Urinary bladder (tissue), 4 donors: ENCODE measurements at places on chromosomes 1 and 21. TPM values are rescaled to one million over a fixed set of nuclear protein-coding genes. Genes with fewer than 3 reads are reported as not detected.
A peak's percentile ranks its signal among the peaks of the same experiment; 100 is the strongest.

Gene WNT9A
- 2.7 TPM for total RNA-seq

Gene FCRL1
- total RNA-seq = 0.63 TPM

Gene ZNF695
- total RNA-seq = 2.7 TPM

Gene ATP5IF1
- 44.6 TPM for total RNA-seq

Gene KLF17
- 0.95 TPM for total RNA-seq

Gene ARHGAP30
- 2.9 TPM for total RNA-seq

Gene PGLYRP3
- total RNA-seq = not detected

Gene CR1
- total RNA-seq = 6.7 TPM

DNA sequence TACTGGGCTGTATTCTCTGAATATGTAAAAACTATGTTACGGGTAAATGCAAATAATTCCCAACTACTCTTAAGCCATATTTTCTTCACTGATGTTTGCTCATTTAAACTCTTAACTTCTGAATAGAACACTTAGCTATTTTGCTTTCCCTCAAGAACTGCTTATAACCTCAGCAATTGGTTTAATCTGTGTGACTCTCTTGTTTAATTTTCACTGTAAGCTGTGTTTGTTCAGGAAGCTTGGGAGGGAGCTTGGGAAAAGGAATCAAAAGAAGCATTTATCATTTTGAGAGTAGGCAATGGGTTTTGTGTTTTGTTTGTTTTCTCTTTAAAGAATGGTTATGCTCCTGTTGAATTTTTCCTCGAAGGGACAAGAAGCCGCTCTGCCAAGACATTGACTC lies 24.4 kb downstream of the GNPAT start:
- no peak for DNase-seq

GRCh38 chr1:236282719-236283118 lies 961 bp upstream of the ERO1B start:
- no peak for DNase-seq

GRCh38 chr1:10451287-10451686 lies 1.5 kb downstream of the CORT start:
- no peak for DNase-seq

- DNase-seq = no peak
These were observed 75.2 kb downstream of the BEND5 start for GRCh38 chr1:48701445-48701844.

DNA sequence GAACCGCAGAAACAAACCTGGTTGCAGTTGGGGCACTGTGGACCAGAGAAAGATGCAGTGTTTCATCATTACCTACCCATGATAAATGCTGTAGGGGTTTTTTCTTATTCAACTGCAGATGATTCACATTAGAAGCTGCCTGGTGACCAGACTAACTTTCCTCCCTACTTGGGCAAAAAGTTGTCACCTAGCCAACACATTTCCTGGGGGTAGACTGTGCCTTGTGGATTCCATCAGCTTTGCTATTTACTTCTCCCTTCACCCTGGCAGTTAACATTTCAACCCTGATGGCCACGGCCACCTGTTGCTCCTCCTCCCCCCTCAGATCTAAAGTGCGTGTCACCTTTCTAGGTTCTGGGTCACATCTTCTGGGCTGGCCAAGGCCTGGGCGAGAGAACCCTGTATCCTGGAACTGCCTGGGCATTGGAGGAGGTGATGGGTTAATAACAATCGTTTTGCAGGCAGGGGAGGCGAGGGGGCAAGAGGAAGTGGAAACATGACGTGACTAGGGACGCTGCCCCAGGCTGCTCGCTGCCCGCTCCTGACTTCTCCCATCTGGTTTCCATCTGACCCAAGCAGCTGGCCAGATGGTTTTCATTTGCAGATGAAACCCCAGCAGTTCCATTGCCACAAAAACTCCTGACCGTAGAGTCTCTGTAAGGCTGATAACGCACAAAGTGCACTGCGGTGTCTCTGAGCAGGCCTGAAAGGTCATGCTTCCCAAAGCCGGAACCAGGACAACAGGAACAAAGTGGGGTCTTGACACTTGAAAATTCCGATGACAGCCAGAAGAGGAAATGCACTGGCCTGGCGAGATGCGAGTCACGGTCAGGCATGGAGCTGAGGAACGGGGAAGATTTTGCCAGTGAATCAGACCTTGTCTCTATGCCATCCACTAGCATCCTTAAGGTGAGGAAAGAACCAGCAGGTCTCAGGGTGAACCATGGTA lies 36.6 kb downstream of the CAPZB start:
- DNase-seq = peak; percentile 53

DNA sequence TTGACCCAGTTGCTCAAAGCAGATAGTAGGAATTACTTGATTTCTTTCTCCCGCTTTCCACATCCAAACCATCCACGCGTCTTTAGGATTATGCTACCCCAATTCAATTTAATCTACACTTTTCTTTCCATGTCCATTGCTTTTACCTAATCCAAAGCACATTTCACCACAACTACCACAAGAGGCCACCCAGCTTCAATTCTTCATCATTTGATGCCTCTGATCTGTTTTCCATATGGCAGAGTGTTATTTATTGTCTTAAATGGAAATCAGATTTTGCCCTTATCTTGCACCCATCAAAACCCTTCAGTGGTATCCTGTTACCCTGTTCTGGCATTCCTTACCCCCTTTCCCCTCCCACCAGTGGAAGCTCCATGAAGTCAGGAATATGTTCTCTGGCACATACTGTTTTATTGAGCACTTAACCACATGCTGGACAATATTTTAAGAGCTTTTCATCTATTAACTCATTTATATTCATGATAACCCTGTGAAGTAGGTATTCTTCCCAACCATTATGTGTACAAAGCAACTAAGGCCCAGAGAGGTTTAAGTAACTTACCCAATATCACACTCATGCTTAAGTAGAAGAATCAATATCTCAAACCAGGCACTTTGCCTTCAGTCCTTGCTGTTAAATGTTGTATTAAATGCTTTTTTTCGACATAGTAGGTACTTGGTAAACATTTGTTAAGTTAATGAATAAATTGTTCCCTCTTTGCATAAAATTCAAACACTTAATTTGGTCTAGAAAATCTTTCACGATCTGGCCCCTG lies 34.6 kb downstream of the CLIC4 start:
- DNase-seq = no peak

- DNase-seq = no peak
These were observed 23.5 kb upstream of the EPB41 start for GRCh38 chr1:28890836-28891235.

- no peak for DNase-seq
These were observed 33.5 kb downstream of the UBE2G2 start for GRCh38 chr21:44767834-44768831.

DNA sequence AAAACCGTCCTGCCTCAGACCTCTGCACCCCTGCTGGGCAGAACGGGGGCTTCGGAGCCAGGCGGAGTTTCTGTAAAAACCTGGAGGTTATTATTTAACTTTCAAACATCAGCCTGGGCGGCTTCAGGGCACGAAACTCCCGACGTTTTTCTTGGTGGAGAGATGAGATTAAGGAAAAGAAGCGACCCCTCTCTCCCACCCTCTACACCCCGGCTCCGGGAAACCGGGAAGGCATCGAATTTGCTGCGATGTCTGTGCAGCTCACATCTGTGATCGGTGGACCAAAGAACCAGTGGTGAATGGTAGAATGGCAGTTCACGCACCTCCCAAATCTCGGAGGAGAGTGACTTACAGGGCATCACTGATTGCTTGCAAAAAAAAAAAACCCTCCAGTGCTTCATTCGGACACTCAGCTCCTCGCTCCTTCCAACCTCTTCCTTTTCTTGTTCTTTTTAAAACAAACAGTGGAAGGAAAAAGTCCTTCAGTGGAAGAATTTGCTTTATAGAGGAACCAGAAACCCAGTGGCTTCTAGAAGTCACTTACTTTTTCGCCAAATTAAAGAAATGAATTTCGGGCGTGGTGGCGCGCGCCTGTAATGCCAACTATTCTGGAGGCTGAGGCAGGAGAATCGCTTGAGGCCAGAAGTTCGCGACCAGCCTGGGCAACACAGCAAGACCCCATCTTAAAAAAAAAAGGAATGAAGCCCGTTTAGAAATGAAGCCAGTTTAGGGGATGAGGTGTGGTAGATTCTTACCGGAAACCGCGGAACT lies 884 bp downstream of the PHACTR4 start:
- DNase-seq = no peak

DNA sequence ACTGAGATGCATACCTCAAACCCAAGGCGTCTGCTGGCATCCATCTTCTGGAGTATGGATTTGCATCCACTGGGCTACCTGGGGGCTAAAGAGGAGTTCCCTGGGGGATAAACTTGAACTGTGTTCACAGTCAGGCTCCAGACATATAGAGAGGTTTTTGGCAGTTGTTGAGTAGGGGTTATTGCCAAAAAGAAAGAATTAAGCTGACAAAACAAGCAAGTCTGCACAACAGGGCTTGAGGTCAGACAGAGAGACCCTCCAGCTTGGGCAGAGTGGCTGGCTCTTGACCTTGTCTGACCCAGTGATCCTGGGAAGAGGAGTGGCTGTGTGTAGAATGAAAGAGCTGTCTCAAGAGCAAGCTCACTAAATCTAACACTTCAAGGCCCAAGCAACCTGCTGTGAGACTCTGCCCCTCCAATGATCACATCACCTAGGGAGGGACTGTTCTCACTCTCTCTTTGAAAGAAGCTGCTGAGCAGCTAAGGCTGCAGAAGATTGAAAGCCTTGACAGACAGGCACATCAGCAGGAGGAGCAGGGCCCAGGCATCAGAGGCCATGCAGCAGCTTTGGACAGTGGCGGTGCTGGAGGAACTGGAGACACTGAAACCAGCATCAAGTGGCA lies 61.5 kb downstream of the SYT2 start:
- no peak for DNase-seq

DNA sequence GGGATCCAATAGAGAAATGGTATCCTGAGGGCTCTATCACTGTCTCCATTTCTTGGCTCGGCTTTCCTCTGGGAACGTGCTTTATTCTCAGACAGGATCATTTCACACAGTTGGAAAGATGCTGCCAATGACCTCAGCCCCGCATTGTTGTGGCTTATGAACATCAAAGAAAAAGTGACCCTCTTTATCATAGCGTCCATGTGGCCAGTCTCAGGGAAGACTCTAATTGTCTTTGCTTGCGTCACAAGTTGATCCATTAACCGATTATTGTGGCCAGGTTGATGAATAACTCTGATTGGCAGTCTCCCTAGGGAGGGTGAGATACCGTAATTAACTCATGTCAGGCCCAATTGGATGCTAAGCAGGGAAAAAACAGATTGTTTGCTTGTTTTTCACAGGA lies 10.4 kb upstream of the TMEM9 start:
- DNase-seq = no peak

DNA sequence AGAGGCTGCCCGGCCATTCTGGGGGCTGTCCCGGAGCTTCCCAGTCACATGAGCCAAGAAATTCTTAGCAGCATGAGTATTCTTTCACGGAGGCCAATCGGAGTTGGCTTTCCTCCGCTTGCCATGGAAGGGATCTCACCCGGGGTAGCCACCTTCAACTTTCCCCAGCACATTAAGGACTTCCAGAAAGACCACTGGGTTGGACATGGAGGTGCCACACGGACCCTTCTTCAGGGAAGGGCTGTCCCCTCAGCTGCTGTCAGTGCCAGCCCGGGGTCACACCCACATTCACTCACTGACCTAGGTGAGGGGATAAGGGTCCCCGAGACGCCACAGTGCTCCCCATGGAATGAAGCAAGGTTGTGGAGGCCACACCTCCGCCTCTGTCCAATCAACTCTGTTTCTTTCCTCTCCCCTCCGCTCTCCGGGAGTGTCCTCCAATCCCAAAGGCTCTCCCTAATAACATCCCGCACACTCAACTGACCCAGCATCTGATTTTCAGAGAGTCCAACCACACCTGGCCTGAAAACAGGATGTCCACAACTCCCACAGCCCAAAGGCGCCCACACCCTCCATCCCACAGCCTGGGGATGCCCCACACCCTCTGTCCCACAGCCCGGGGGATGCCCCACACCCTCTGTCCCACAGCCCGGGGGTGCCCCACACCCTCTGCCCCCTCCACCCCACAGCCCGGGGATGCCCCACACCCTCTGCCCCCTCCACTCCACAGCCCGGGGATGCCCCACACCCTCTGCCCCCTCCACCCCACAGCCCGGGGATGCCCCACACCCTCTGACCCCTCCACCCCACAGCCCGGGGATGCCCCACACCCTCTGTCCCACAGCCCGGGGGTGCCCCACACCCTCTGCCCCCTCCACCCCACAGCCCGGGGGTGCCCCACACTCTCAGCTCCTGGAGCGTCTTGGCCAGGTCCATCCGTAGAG lies 19.4 kb downstream of the RSPH1 start:
- no peak for DNase-seq

GRCh38 chr1:22186311-22186710 lies 43.4 kb upstream of the WNT4 start:
- no peak for DNase-seq

GRCh38 chr1:233520261-233521191 lies 93.4 kb upstream of the KCNK1 start:
- no peak for DNase-seq

DNA sequence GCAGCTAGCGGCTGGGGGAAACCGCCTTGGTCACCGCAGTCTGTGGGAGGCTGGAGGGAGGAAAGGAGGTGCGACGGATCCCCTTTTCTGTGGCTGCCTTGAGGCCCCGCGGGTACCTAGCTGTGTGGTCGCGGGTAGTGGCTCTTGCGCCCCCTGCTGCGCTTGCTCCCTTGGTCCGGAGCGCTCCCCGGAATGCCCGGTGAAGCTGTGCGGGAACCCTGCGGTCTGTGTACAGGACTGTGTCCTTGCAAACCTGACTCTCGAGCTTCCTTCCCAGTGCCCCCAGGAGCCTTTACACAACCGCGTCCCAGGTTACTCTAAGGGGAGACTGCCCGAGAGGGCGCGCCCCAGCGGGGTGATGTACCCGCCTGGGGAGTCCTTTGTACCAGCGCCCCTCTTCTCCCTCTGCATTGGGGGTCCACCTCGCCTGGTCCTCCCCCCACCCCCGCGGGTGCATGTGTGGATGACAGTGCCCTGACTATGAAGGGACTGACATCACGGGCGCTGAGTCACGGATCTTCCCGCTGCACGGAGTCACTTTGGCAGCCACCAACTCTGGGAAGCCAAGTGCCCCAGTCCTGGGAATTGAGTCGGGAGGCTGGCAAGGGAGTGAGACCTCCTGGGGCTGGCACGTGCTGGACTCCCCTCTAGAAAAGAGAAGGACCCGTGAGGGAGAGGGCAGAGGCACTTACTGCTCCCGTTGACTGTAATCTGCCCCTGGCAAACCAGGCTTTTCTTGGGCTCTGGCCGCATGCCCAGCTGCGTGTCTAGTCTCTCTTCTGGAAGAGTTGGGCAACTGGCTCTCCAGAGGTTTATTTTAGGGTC lies 816 bp downstream of the IL6R start:
- no peak for DNase-seq

- DNase-seq = no peak
These were observed 104.9 kb upstream of the SNX7 start for GRCh38 chr1:98556521-98557158.

GRCh38 chr1:59214248-59215208 lies 82.4 kb upstream of the FGGY start:
- DNase-seq = no peak

DNA sequence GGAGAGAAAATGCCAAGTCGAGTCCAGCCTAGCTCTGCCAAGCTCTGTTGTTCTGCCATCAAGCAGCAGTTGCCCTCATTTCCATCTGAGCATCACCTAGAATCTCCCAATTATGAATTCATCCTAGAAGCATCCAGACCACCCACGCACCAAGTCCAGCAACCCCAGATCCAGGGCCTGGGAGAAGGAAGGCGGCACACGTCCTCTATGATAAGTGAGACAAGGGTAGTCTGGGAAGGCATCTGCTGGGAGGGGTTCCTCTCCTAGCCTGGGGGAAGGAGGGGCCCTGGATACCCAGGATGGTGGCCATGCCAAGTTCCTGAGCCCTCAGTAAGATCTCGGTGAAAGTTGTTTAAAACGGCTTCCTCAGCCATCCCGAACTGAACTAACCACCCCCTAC lies 70.7 kb downstream of the VWA5B1 start:
- DNase-seq = no peak

GRCh38 chr1:242523719-242524570 lies 552 bp downstream of the PLD5 start:
- no peak for DNase-seq

- DNase-seq = no peak
These were observed 74.5 kb downstream of the C1orf21 start for GRCh38 chr1:184461321-184461720.
